Activated T-cell treated with anti-CD3 and anti-CD28 coated beads, Interleukin-2, amount 50 U/mL, for 4 hours (primary cell): ENCODE measurements at places on chromosomes 2 and 18.

DNA sequence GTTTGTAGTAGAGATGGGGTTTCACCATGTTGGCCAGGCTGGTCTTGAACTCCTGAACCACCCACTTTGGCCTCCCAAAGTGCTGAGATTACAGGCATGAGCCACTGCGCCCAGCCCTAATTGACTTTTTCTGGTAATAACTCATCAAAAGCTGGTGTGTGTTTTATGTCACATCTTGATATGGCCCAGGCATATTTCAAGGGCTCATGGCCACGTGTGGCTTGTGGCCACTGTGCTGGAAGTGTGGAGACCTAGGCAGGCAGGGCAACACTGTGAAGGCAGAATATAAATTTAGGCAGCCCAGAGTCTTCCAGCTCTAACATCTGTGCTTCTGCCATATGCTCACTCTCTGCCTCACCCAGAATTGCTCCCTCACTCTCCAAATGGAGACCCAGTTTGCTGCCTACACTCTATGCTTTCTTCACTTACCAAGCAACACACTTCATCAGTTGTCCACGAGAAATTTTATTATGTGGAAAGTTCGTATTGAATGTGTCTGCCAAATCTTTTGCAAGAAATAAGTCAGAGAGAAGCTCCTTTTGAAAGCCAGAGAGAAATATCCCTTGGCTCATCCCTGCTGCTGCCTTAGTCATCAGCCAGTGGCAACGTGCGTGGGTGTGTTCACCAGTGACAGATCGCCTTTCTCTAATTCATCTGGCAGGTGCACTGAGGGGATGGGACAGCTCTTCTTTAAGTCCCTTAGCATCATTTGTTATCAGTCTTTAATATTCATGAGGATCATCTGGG, 129.4 kb upstream of the CXCR4 start:
- DNase-seq: peak; percentile 24

- DNase-seq: peak; percentile 66
Measured at GRCh38 chr2:28583899-28584553, 88.2 kb downstream of the PLB1 start.

DNA sequence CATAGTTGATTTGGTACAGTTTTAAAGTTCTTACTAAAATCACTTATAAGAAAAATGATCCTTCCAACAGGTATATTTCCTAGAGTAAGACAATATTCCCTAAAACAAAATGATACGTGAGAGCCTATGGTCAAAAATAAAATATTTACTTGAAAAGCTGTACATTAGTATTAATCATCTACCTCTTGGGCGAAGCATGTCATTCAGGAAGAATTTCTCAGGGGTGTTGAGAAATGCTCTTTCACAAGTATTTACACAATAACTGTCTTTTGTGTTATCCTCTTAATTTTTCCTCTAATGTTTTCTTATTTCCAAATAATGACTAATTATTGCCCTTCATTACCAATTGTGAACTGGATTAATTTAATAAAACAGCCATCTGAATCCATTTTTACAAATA, 466.3 kb downstream of the SATB2 start:
- DNase-seq: no peak

GRCh38 chr2:46066601-46067000, 230.6 kb upstream of the EPAS1 start:
- DNase-seq: no peak

- no peak for DNase-seq
Measured at GRCh38 chr18:65631766-65632165, 119.0 kb upstream of the CDH7 start.

- no peak for DNase-seq
Measured at GRCh38 chr18:69586537-69586936, 185.8 kb downstream of the DOK6 start.

DNA sequence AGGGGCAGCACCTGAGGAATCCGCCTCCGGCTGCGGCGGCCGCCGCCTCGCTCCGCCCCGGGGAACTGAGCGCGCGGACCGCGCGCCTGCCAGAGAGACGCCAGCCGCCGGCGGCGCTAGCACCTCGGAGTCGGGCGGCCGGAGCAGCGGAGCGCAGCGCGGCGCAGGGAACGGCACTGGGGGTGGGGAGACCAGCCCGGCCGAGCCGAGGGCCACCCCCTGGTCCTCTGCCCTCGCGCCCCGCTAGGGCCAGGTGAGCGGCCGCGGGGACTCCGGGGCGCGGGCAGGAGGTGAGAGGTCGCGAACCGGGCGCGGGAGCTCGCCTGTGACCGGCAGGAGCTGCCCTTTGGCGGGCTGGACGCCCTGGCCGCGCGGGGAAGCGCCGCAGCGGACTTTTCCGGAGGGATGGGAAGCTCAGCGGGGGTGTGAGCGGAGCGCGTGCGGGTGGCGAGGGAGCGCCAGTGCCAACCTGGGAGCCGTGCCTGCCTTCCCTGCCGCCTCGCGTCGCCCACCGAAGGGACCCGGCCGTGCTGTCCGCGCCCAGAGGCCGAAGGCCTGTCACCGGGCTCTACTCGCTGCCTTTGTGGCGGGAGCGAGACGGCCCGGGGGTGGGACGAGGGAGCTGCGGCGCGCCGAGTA, at the start of gene GREB1L:
GREB1L (plus strand) TSS at position 92 of the 639 bp plus-strand sequence. CDS start 141,287 bp downstream, outside the sequence.
- DNase-seq: no peak

- no peak for DNase-seq
Measured at GRCh38 chr2:205880048-205880447, 197.7 kb downstream of the NRP2 start.

GRCh38 chr18:9991011-9992000, 77.5 kb downstream of the VAPA start:
- DNase-seq: no peak

DNA sequence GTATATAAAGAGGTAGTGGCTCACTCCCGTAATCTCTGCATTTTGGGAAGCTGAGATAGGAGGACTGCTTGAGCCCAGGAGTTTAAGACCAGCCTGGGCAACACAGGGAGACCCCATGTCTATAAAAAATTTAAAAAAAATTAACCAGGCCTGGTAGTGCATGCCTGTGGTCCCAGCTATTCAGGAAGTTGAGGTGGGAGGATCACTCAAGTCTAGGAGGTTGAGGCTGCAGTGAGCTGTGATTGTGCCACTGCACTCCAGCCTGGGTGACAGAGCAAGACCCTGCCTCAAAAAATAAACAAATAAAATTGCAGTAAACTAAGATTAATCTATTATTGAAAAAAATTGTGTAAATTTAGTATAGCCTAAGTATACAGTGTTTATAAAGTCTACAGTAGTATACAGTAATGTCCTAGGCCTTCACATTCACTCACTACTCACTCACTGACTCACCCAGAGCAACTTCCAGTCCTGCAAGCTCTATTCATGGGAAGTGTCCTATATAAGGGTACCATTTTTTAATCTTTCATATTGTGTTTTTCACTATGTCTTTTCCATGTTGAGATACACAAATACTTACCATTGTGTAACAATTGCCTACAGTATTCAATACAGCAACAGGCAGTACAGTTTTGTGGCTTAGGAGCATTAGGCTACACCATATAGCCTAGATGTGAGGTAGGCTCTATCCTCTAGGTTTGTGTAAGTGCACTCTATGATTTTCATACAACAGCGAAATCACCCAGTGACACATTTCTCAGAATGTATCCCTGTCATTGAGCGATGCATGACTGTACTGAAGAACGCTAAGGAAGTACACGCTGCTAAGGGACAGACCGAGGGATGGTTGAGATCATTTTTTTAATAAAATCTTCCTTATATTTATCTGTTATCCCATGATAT, 10.4 kb upstream of the MAP4K3 start:
- DNase-seq: no peak

DNA sequence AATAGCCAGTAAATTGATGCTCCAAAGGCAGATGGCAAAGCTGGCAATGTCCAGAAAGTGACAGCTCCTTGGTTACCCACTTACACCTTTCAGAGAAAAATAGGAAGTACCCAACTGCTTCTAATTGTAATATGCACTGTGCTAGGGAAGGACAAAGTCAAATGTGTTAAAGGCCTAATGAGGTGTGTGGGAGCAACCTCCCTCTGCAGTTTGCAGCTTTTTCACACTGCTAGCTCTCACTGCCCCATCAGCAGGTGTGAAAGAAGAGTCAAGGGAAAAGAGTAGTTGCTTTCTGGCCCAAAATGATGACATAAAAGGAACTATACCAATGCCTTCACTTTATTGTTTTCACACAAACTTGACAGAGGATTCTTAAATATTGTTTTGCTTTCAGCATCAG, 284.1 kb upstream of the SETBP1 start:
- no peak for DNase-seq

DNA sequence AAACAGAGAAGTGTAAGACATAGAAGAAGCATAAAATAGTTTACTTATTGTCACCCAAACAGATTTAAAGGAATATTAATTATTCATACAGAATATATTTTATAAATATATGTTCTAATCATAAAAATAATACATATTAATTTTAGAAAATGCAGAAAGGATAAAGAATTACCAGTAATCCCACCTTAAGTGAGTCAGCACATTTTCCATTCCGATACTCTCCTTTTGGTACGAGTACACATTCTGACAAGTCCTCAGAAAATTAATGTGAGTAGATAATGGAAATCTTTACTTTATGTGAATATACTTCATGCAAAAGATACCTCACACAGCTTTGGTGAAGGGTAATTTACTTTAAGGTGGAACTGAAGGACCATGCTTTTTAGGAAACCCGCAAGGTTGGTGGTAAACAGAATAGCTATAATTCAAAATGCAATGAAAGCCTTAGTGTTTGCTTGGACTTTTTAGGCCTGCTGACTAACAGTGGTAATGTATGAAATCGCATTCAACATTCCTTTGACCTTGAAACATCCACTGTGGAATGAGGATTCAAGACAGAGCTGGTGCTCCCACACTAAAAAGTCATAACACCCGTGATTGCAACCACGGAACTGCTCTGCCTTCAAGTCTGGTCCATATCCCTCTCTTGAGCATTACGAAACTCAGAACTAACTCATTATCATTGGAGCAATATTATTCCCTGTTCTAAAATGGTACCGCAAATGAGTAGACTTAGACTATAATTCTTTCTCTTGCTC, 28.1 kb upstream of the HTR2B start:
- no peak for DNase-seq

DNA sequence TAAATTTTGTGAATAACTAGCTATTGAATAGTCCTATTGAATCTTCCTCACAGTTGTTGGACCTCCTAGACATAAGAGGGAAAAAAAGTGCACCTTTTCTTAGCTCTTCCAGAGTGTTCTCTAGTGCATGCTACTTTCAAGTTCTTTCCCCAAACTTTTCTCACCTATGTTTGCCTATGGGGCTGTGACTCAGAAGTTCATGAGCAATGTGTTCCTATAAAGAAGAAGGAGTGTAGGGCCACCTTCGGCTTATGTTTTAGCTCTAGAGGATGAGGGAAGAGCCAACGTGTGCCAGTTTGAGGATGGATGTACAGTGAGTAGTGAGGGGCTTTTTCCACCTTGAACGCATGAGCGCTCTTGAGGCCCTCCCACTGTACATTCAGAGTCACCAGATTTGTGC, 27.0 kb upstream of the HNMT start:
- no peak for DNase-seq

- DNase-seq: peak; percentile 35
Measured at GRCh38 chr18:32049393-32050171, 31.0 kb downstream of the RNF125 start.
